ENCODE measurements at places on chromosomes 3 and 15. TPM values are rescaled to one million over a fixed set of nuclear protein-coding genes. Genes with fewer than 3 reads are reported as not detected.

ADGRG7 gene
- total RNA-seq, result not detected

XCR1 gene
- not detected for total RNA-seq

LMCD1 gene
- total RNA-seq, result 6.2 TPM

HHATL gene
- total RNA-seq, result not detected

GRCh38 chr15:74168711-74169126 is 4.8 kb upstream of the ISLR start:
- no peaks in the 10 kb centered on the region for H3K4me1 ChIP-seq
- no peak overlapping the region for H3K4me3 ChIP-seq
- no peak for DNase-seq
- H3K27me3 ChIP-seq, result peaks cover 7% of the 10 kb centered on the region

DNA sequence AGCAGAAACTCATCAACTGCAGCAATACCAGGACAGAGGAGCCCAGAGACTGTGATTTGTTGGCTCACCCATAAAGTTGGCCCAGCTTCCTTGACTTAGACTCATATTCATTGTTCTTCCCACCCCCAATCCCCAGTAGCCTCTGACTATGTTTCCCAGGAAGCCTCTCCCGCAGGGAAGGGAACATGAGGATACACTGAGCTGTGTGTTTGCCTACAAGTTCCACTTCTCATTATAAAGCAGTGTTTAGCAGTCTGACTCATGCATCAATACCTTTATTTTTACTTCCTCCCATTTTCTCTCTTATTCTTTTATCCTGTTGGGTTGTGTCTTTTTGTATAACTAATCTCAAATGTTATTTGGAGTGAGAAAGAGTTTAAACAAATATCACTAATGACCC is 111.6 kb upstream of the PHLDB2 start:
- H3K27ac ChIP-seq, result no peak overlapping the region
- peaks cover 14% of the 10 kb centered on the region for H3K4me1 ChIP-seq
- no peaks in the 10 kb centered on the region for H3K36me3 ChIP-seq

GRCh38 chr3:143812481-143812880 is 35.8 kb downstream of the SLC9A9 start:
- H3K27ac ChIP-seq, result no peak overlapping the region
- H3K4me1 ChIP-seq, result no peaks in the 10 kb centered on the region
- no peak overlapping the region for H3K4me3 ChIP-seq
- no peak for DNase-seq
- no peaks in the 10 kb centered on the region for H3K27me3 ChIP-seq

- H3K4me3 ChIP-seq, result no peak overlapping the region
- H3K4me1 ChIP-seq, result no peaks in the 10 kb centered on the region
- no peaks in the 10 kb centered on the region for H3K27me3 ChIP-seq
- DNase-seq, result no peak
- H3K27ac ChIP-seq, result no peak overlapping the region
Observed at GRCh38 chr15:56718560-56718959, 14.7 kb downstream of the ZNF280D start.

DNA sequence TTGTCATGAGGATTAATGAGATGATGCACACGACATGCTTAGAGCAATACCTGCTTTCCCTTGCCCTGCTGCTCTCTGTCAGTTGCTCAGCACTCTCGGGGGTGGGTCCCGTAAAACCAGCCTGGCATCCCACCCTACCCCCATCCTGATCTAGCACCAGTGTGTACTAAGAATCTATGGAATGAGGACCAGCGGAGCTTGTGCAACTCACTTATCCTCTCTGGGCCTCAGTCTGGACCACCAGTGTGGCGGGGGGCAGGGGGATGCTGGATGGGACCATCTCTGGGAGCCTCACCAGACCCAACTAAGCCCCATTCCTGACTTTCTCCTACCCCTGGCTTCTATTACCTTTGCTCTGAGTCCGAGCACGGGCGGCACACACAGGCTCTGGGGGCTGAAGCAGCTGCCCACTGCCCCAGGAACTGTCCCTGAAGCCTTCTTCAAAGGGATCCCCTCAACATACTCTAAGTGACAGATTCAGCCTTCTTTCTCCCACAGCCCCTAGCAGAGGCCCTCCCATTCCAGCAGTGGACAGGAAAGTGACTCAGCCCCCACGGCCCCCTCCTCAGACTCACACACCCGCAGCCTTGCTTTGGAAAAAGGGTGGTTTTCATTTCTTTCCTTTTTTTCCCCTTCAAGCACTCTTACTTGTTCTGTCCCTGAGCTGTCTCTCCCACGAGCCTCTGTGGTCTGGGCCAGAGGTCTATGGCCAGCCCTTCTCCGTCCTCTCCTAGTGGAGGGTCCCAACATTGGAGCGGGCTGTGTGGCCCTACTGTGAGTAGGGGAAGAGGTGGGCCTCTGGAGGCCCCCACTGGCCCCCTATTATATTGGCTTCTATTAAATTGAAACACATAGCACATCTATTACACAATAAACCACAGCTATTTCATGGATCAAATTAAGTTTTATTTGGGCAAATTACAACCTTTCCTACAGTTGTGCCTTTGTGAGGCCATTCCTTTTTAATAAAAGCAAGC is 100.3 kb downstream of the SMAD6 start:
- H3K27me3 ChIP-seq, result no peaks in the 10 kb centered on the region
- H3K27ac ChIP-seq, result no peak overlapping the region
- DNase-seq, result no peak
- H3K4me1 ChIP-seq, result peaks cover 25% of the 10 kb centered on the region
- H3K36me3 ChIP-seq, result no peaks in the 10 kb centered on the region

DNA sequence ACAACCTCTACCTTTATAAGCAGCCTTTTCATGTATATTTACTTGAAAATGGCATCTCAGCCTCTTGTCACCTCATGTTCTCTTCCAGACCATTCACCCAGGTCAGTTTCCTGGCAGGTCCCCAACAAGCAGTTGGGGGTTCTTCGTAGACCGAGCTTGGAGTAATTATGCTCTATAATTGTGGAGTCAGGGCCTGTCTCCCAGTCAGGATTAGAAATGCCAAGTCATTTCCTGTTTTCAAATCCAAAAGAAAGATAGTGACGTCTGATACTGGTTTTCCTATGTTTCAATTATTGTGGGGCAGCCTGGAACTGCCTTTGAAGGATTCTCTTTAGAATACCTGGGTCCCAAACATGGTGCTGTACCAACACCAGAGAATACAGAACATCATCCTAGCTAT is 430.6 kb downstream of the MECOM start:
- H3K4me1 ChIP-seq, result no peaks in the 10 kb centered on the region
- H3K27me3 ChIP-seq, result no peaks in the 10 kb centered on the region
- DNase-seq, result no peak

GRCh38 chr15:46858150-46858549 is 859.2 kb upstream of the SEMA6D start:
- no peaks in the 10 kb centered on the region for H3K4me1 ChIP-seq
- H3K36me3 ChIP-seq, result no peaks in the 10 kb centered on the region
- no peak overlapping the region for H3K4me3 ChIP-seq
- H3K27ac ChIP-seq, result no peak overlapping the region

DNA sequence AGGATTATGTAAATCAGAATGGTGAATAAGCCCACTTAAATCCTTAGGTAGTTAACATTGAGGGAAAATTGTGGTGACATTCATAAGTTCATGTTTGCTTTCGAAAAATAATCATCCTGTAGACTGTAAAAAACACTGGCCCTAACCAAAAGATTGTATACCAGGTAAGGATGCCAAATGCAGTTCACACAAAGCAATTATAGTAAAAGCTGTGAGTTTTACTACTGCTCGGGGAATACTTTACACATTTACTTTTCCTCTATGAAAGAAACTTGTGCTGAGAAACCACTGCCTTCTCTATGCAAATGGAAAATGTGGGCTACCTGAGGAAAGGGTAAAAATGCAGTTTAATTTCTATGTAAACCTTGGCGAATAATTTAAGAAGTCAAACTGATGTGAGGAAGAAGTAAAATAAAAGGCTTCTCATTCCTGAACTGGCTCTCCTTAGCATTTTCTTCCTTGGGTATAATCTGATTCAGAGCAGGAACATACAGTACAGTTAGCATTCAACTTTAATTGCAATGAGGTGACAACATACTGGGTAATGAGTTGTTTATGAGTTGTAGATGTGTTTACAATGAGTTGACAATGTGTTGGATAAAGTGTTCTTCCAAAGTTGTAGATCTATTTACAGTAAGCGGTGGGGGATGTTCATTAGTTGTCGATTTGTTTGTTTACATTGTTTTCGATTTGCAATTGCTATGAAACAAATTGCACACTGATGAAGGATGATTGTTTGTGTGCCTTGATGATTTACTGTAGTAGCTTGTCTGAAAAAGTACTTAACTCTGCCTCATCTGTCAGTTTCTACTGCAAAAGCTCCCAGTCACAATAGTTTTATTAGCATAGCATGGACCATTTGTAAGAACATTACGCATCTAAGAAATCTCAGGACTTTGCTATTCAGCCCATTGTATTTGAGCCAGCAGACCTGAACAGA is 453.0 kb upstream of the DPH6 start:
- no peaks in the 10 kb centered on the region for H3K4me1 ChIP-seq
- no peaks in the 10 kb centered on the region for H3K36me3 ChIP-seq
- DNase-seq, result no peak
- no peaks in the 10 kb centered on the region for H3K27me3 ChIP-seq
- H3K27ac ChIP-seq, result no peak overlapping the region

DNA sequence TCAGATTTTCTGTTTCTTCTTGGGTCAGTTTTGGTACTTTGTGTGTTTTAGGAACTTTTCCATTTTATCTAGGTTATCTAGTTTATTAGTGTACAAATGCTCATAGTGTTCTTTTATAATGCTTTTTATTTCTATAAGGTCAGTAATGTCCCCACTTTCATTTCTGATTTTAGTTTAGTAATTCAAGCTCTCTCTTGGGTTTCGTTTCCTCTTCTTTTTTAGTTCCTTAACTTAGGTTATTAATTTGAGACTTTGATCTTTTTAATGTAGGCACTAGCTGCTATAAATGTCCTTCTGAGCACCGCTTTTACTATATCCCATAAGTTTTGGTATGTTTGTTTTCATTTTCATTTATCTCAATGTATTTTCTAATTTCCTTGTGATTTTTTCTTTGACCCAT is 27.0 kb upstream of the CD200R1L start:
- H3K27ac ChIP-seq, result no peak overlapping the region
- no peaks in the 10 kb centered on the region for H3K36me3 ChIP-seq
- no peaks in the 10 kb centered on the region for H3K4me1 ChIP-seq

DNA sequence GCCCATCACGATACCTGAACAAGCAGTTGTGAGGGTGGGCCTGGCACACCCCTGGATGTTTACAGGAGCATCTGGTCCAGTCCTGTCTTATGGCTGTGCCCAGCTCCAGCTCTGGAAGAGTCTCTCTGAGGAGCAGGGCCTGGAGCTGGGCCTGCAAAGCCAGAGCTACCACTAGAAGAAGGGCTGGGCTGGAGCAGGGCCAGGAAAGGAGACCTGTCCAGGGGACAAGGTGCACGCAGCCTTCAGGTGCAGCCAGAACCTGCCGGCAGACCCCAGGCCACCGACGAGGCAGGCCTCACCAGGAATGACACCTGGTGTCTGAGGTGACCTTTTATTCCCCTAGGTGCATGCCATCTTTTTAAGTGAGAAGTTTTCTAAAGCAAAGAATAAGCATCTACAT is 8.4 kb upstream of the BCL2L10 start:
- DNase-seq, result no peak
- no peak overlapping the region for H3K27ac ChIP-seq
- peaks cover 47% of the 10 kb centered on the region for H3K4me1 ChIP-seq
- no peak overlapping the region for H3K4me3 ChIP-seq

GRCh38 chr3:78757731-78758130 is 1010.1 kb downstream of the ROBO1 start:
- no peak for DNase-seq
- H3K36me3 ChIP-seq, result no peaks in the 10 kb centered on the region
- H3K27ac ChIP-seq, result no peak overlapping the region
- no peaks in the 10 kb centered on the region for H3K27me3 ChIP-seq

DNA sequence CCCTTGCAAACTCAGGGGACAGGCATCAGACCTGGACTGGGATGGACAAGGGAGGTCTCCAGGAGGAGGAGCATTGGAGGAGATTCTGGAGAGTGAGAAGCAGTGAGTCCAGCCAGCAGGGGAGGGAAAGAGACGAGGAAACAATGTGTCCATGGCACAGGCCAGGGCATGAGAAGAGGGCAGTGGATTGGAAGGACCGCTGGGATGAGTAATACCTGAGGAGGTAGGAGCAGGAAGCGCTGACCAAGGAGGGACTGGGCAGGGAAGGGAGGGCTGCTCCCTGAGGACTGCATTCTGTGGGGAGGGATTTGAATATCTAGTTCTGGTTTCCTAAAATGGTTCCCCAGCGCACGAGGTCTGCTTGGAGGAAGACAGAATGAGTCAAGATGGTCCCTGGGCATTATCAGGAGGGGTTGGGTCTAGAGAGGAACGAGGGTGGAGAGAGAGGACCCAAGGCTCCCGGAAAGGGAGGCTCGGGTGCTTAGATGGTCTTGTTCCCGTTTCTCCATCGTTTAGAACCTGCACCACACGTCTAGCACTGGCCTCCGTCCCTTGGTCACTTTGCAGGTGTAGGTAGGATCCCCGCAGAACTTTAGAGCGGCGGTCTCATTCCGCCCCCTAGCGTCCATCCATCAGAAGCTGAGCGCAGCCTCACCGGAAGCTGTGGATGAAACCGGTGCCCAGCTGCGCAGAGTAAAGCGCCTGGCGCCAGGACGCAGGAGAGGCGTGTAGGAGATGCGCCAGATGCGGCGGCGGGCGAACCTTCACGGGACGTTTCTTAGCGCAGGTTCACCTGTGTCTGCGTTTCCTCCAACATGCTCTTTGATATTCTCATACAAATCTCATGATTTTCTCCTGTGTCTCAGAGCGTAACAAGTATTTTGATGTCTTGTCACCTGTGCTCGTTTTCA is 190.7 kb upstream of the NDN start:
- peak; percentile 50 for DNase-seq
- H3K27me3 ChIP-seq, result no peaks in the 10 kb centered on the region
- H3K27ac ChIP-seq, result no peak overlapping the region
- H3K4me3 ChIP-seq, result no peak overlapping the region
- no peaks in the 10 kb centered on the region for H3K4me1 ChIP-seq

- no peak for DNase-seq
- no peak overlapping the region for H3K4me3 ChIP-seq
- H3K4me1 ChIP-seq, result peaks cover 15% of the 10 kb centered on the region
- H3K27me3 ChIP-seq, result no peaks in the 10 kb centered on the region
Observed at GRCh38 chr15:77454265-77454664, 33.6 kb downstream of the HMG20A start.

DNA sequence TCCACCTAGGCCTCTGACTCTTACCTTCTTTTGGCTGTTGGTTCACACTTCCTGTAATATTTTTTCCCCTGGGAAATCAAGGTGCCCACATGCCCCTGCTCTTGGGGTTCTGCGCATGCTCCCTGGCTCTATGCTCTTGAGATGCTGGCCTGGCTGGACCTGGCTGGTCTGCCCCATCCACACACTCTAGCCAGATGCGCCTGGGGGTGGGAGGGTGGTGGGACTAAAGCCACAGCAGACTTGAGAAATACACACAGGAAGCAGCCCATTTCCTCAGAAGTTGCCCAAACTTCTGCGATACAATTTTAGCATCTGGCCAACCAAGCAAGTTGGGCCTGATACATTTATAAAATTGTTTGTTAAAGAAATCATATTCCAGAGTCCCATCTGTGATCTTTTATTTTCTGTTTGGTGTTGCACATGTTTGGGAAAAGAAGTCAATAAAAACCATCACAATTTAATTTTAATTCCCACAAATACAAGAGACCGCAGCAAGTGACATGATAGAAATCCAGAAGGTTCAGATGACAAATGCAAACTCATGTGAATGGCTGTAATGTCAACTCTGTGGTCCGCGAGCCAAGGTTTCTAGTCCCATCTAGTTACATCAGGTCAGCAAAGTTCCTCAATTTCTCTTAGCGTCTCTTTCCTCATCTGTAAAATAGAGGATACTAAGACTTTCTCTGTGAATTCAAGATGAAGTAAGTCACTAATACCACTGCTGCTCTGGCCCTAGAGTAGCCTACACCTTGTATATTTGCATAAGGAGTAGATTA is 55.9 kb upstream of the MEF2A start:
- H3K36me3 ChIP-seq, result no peaks in the 10 kb centered on the region
- H3K4me3 ChIP-seq, result no peak overlapping the region
- no peak for DNase-seq
- H3K27ac ChIP-seq, result no peak overlapping the region
- H3K27me3 ChIP-seq, result peaks cover 2% of the 10 kb centered on the region
- H3K4me1 ChIP-seq, result peaks cover 28% of the 10 kb centered on the region

Data from HepG2 (cell line).